ENCODE measurements at places on chromosomes 1 and 21. TPM values are rescaled to one million over a fixed set of nuclear protein-coding genes. Genes with fewer than 3 reads are reported as not detected.

GSTM1 gene
- not detected for total RNA-seq

PDC gene
- not detected for total RNA-seq

LRRC41 gene
- 40.5 TPM for total RNA-seq

GPR37L1 gene
- total RNA-seq, result not detected

TMEM269 gene
- total RNA-seq, result not detected

CTSS gene
- 34.8 TPM for total RNA-seq

C1orf226 gene
- 4.4 TPM for total RNA-seq

LRRC71 gene
- total RNA-seq, result 0.31 TPM

TTC22 gene
- 0.09 TPM for total RNA-seq

GJC2 gene
- 1.2 TPM for total RNA-seq

HSF2BP gene
- total RNA-seq, result 0.34 TPM

MYCL gene
- 0.63 TPM for total RNA-seq

FCAMR gene
- not detected for total RNA-seq

OR2T33 gene
- total RNA-seq, result not detected

OR2L3 gene
- not detected for total RNA-seq

VASH2 gene
- total RNA-seq, result 0.91 TPM
